ENCODE measurements at places on chromosomes 5 and 9. TPM values are rescaled to one million over a fixed set of nuclear protein-coding genes. Genes with fewer than 3 reads are reported as not detected.

The PCDHGA12 gene
- total RNA-seq: 0.03 TPM

The FTMT gene
- not detected for total RNA-seq

The SLC46A2 gene
- total RNA-seq: not detected

The NUP155 gene
- 14.9 TPM for total RNA-seq

The SVEP1 gene
- total RNA-seq: 1.6 TPM

The PCDHA13 gene
- 0.06 TPM for total RNA-seq

The IFNA13 gene
- total RNA-seq: not detected
